ENCODE measurements at places on chromosomes 12 and 14.
A peak's percentile ranks its signal among the peaks of the same experiment; 100 is the strongest.

GRCh38 chr12:126926023-126926594 lies 1340.9 kb upstream of the TMEM132C start:
- DNase-seq: no peak

DNA sequence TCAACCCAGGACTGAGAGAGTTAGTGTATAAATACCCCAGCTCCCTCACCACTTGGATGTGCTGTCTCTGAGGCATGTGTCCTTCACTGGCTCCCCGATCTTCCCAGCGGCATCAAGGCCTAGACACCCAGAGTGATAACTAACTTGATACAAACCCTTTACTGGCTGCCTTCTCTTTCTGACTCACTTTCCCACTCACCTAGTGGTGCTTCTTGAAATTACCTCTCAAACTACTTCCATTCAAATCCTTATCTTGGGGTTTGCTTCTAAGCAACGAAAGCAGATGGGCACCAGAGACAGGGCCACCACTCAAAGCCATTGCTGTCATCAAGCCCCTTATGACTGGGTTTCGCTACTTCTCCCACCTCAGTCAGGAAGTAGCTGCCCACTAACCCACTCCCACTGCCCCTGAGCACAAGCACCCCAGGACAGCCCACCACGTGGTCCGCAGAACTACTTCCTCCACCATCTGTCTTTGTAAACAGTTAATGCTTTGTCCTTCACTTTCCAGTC lies 17.2 kb downstream of the ZFP36L1 start:
- no peak for DNase-seq

DNA sequence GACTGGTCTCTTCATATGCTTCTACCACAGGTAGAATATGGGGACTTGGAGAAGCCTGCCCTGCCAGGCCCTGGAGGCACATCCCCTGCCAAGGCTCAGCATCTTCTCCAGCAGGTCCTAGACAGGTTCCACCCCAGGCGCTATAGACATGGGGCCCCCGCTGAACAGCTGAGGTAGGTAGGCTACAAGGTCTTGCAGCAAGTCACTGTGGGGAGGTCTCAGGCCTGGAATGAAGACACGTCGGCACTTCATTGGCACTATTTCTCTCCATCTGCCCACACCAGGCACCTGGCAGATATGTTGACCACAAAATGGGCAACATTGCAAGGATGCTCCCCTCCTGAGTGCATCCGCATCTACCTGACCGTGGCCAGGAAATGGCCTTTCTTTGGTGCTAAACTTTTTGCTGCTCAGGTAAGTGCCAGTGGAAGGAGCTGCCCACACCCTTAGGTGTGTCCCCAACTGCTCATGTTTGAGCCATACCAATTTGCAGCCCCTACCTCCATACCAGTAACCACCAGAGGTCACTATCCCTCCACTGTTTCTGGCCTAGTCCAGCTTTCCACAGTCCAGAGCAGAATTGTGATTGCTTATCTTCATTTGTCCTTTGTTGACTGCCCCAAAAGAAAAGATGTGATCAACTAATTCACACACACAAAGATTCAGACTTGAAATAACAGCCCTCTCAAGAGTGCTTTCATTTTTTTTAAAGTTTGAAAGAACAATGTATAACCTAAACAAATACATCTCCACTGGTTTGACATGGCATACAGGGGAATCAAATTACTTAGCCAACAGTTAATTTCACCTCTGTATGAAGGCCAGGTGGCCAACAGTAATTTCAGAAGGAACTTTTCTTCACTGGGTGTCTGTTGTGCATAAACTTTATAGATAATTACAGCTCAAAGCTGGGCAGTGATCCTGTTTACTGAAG lies 16.1 kb downstream of the PIGH start:
- no peak for DNase-seq

- DNase-seq: no peak
These were observed 186.7 kb downstream of the ZFP36L1 start for GRCh38 chr14:68606176-68606575.

DNA sequence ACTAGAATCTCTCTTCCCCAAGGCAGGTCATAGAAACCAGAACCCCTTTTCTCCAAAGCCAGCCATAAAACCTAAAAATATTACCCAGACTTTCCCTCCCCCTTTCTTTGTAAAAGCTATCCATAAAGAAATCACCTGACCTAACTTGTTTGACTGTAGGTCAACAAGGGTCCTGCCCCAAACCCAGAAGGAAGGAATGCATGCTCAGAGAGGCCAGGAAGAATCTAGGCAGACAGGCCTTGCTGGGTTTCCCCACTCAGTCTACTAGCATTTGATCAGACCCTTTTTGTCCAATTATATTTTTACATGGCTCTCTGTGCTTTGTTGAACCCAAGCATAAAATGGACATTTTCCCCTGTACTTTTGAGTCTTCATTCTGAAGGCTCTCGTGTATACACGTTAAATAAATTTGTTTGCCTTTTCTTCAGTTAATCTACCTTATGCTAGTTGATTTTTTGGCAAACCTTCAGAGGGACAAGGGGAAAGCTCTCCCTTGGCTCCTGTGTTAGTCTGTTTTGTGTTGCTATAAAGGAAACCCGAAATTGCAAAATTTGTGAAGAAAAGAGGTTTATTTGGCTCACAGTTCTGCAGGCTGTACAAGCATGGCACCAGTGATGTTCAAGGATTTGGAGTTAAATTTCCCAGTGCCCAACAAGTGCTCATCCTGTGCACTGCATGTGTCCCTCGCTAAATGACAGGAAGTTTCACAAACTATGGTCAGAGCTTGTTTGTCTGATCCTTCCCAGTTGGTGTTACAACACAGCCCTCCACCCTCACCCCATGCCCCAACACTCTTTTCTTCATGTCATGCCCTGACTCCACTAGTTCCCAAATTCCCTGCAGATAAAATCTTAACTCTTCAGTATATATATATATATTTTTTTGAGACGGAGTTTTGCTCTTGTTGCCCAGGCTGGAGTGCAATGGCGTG lies 14.2 kb upstream of the RASSF3 start:
- no peak for DNase-seq

GRCh38 chr14:69350892-69351291 lies 47.2 kb downstream of the ERH start:
- DNase-seq: no peak

- DNase-seq: no peak
These were observed 12.1 kb downstream of the CSRP2 start for GRCh38 chr12:76866726-76867125.

DNA sequence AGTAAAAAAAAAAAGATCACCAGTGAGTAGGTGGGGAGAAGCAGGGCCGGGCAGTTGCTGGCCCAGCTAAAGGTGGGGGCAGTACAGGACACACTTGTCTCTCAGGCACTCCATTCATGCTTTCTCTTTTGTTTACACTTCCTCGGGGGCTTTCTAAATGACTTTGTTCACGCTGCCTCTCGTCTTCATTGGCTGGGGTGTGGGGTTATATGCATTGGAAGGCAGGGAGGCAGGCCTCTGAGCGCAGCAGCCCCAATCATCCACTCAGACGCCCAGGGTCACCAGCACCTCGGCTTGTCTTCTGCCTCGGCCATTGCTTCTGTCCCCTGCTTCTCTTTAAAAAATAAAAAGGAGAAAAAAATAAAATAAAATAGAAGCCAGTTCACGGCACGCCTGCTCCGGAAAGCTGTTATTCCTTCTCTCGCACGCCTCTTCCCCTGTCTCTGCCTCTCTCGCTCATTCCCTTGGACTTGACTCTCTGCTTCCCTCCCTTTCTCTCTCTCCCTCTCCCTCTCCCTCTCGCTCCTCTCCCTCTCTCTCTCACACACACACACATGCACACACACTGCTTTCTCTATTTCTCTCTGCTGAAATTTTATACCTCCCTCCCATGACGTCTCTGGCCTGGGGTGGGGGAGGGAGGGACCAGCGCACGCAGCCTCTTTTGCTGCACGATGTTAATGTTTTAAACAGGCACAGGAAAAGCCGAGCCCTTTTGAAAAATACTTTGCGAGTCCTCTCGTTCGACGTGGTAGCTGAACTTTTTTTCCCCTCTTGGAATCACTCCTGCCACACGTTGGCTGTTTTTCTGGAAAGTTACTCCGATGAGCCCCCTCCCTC lies at the start of gene TGFB3:
Gene TGFB3 (minus strand): TSS at position 570 of the 840 bp plus-strand sequence. CDS start 1,102 bp downstream, outside the sequence.
- DNase-seq: peak; percentile 73

- DNase-seq: no peak
These were observed 13.9 kb upstream of the KRT86 start for GRCh38 chr12:52260361-52261207.

DNA sequence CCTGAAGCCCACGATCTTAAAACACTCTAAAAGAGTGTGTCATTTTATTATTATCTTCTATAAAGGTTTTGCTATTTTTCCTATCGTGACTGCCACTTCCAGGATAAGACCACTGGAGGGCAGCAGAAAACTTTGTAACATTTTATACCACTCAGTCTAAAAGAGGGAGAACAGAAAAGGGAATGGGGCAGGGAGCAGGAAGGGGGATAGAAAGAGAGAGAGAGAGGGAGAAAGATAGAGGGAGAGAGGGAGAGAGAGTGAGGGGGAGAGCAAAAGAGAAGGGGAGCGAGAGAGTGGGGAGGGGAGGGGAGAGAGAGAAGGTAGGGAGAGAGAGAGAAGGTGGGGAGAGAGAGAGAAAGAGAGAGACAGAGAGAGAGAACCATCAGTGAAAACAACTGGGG lies 2.0 kb upstream of the ART4 start:
- peak; percentile 68 for DNase-seq

DNA sequence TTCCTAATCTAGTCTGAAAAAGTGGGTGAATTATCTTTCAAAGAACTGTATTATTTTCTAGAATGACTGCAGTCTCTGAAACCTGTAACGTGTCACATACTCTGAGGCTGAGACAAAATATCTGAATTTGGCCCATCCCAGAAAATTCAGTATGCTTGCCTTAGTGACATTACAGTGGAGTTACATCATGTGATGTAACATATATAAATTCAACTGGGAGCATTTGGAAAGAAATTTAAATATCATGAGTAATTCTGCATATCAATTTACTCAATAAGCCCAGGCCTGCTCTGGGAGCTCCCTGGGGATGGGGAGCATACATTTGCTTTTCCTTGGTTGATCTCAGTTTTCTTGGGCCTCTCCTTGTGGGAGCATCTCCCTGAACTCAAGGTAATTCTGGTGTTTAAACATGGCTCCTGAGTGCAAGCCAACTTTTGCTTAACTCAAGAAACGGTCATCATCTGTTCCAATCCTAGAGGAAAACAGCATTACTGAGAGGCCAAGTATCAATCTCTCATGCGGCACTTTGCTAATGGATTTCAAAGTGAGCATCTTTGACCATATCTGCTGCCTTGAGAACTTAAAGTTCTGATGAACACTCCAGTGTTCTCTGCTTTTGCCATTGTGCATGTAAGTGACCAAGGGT lies 54.4 kb downstream of the AKAP6 start:
- DNase-seq: no peak

DNA sequence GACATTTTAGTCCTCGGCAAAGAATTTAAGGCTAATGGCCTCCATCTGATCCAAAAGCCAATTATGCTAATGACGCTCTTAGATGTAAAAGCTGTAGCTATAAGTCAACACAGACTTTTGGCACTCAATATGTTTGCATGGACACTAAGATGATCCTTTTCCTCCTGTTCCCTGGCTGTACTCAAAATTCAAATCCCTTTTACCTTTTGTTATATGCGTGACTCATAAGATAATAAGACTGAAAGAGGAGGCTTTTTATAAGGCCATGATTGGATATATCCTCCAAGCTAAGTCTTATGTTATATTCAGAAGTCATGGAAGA lies 89.8 kb downstream of the PDZRN4 start:
- DNase-seq: no peak

DNA sequence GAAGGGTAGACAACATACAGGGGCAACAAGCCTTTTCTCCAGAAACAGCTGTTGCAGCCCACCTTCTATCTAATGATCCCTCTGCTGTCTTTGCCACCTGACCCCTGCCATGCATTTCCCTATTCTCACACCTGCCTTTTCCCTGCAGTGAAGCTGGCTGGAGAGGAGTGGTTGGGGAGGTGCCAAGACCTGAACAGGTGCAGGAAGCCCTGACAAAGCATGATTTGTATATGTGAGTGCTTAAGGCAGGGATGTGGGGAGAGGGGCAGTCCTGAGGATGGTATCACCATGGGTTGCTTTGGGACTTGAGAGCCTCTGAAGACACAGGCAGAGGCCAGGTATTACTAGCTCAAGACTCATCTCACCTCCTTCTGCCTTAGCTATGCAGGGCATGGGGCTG lies 2.9 kb upstream of the PFDN5 start:
- no peak for DNase-seq

GRCh38 chr12:10737249-10737648 lies 14.1 kb upstream of the YBX3 start:
- DNase-seq: no peak

DNA sequence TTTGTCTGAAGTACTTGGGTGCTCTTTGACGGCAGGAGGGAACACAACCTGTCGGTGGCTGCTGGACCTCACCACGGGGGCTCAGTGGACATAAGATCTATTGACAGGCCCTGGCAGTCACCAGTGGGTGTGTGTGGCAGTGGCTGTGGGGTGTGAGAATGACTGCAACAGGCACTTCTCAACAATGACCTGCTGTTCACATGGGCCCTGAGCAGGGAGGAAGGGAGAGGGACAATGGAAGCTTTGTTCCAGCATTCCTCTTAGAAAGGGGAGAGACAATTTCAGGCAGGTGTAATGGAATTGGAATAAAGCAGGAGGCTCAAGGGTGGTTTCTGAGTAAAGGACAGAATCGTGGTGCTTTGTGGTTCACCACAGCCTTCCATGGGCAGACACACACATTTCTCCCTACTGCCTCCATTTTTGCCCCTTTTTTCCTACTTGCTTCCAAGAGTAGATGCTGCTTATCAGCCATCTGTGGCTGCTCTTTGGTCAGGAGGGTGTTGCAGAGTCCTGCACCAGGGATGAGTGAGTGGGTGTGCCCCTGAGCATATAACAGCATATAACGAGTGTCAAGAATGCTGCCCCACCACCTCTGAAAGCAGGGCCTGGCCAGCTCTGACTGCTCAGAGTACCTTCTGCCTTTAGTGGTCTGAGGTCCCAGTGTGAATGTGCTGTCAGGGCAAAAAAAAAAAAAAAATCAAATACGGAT lies 267.7 kb downstream of the RASSF9 start:
- no peak for DNase-seq

DNA sequence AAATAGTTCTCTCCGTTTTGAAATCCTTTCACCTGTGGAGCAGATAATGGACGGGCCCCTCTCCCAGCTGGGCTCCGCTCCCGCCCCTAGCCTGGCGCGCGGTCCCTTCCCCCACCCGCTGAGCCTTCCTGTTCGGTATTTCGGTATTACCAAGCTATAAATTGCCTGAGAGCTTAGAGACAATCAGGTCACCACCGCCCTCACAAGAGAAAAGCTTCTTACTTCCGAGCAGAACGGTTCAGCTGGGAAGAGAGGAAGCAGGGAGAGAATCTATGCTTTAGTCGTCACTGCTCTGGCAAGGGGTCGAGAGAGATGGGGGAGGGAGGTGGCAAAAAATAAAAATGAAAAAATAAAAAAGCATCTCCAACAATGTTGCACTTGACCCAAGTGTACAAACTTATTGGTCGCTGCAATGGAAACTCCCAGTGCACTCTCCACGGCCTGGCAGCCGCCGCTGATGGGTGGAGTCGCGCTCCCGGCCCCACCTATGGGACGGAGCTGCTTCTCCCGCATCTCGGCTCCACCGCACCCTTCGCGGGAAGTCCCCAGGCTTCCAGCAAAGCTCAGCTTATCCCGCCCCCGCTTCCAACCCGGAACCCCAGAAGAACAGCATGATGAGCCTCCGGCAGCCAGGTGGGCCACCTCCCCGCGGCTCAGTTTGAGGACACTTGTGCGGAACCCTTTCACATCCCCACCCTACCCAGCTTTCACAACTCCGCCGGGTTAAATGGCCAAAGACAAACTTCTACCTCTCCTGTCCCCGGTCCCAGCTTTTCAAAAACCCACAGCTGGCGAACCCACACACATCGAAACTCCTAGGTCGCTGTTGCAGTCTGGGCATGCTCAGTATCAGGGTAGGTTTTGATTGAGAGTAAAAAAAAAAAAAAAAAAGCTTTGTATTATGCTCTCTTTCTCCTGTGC lies 832 bp upstream of the SYT1 start:
- DNase-seq: no peak

GRCh38 chr14:55605793-55606192 lies 25.8 kb downstream of the KTN1 start:
- DNase-seq: no peak

Data from CD8-positive, alpha-beta T cell (primary cell).